Left renal pelvis (tissue), 4 donors: ENCODE measurements at places on chromosomes 2 and 18.

DNA sequence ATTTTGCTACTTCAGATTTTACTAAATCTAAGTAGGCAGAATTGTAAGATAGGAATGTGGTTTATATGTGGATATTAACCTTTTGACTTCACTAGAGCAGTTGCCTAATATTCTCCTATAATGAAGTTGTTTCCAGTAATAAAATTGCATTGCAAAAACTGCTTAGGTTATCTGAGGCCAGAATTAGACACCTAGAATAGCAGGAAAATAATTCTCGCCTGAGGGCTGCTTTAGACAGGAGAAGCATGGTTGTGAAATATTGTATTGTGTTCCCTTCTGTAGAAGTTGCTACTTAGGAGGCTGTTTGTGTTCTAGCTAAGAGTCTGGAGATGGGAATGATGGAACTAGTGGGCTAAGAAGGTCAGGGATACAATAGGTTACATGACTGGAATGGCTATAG is 146.3 kb downstream of the PLCL1 start:
- no peak for DNase-seq

DNA sequence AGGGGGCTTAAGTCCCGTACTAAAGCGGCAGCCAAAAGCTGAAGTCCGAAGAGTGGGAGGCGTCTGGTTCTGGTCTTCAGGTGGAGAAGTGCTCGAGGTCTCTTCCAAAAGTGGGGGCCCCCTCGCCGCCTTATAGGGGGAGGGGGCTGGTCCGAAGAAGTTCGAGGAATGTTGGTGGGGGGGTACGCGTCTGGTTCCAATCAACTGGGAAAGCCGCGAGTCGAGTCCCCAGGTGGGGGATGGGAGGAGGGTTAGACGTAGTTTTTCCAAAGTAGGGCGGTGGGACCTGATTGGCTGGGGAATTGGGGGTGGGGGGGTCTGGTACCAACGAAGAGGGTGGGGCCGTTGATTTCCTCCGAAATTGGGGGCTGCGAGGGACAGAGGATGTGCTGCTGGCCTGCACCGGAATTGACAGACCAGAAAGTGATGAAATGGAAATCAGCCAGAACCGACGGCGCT is 594 bp downstream of the ITM2C start:
- no peak for DNase-seq

DNA sequence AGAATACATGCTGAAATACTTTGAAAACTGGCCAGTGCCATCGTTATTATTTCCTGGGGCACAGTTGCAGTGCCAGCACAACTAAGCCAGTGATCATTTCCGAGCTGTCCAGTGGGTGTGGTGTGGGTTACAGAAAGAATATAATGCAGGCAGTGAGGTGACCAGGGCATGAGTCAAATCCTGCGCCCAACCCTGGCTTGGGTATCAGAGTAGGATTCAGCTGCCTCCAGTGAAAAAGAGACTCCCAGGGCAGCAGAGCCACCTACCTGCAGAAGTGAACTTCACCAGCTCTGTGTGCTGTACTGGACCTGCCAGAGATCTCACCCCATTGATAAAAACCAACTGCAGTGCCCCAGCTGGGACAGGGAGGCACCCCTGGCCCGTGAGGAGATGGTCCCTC is 18.0 kb downstream of the SLC9A2 start:
- no peak for DNase-seq

- DNase-seq, result no peak
These were observed 653.4 kb upstream of the ID2 start for GRCh38 chr2:8028436-8028835.

DNA sequence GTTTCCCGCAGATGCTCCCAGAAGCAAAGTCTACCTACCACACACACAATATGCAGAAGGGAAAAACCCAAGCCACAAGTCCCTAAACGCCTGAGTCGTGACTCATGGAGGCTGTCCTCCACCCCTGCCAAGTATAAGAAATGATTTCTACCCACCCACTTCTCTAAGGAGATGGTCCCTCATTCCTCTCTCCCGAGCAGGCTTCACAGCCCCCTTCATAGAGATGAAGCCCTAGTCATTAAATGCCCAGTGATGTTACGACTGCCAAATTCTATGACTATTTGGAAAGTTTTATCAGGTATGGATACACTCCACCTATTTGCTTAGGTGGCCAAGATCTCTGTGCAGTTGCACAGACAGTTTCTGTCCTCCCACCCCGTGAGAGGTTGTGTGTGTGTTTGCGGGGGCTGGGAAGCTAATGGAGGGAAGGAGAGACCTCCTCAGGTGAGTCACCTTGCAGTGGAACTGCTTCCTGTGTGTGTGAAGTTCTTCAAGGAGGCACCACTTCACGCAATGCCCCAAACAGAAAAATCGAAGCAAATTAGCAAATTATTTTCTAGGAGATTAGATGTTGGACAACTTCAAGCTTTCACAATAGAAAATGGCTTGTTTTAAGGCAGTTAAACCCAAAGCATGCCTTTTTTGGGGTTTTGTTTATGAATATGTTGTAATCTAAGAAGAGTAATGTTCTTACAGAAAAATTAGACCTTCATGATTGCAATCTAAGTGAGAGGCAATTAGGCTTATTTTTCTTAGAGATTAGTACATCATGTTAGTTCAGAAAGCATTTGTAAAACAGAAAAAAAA is 175.2 kb downstream of the TGIF1 start:
- DNase-seq, result no peak
